ENCODE measurements at places on chromosomes 11 and 22.

DNA sequence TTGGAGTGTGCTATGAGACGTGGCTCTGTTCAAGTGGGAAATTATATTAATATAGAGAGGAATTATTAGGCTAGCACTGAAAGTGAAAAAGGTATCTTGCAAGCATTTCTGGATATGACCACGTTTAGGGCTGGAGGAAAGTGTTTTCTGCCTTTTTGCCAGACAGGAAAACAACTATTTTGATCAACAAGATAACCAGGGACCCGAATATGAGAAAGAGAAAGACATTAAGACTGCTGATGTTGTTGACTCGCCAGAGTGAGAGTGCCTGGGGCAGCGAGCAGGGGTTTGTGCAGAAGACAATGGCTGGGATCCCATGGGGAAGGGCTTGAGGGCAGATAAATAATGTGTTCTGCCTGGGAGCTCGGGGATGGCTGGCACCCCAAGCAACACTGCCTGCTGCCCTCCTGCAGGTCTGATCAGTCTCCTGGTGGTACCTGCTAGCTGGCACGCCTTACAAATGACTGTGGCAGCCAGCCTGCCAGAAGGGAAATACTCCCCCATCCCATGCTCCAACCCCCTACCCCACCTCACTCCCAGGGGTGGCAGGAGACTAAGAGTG is 23.1 kb upstream of the CHST1 start:
- DNase-seq = no peak

DNA sequence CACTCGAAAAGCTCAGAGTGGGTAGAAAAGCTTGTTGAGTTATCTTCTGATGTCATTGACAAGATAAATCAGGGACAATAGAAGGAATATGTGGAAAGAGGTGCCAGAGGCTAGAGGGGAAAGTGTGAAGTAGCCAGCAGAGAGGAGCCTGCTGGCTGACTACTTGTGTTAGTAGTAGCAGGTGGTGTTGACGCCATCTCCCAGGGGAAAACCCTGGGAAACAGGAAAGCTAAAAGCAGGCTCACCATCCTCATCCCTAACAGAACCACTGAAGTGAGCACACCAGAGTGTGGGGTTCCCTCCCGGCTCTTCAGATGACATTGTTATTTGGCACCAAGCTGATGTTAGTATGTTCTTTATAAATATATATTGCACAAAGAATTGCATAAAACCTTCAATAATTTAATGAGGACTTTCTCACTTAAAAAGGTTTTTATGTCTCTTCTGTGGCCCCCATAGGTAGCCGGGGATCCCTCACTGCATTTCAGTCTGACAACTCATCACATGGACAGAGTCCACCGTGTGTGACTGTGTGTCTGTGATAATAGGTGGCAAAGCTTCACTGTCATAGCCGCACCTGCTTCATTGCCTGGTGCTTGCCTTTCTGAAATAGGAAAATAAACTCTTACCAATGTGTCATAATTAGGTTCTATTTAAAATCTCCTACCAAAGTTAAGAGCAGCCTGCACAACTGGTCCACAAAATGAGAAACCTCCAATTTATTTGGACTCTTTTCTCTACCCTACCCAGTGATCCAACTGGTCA is 63.2 kb upstream of the TOP3B start:
- no peak for DNase-seq

GRCh38 chr11:65505466-65506289 is 6.8 kb downstream of the MALAT1 start:
- DNase-seq = no peak

DNA sequence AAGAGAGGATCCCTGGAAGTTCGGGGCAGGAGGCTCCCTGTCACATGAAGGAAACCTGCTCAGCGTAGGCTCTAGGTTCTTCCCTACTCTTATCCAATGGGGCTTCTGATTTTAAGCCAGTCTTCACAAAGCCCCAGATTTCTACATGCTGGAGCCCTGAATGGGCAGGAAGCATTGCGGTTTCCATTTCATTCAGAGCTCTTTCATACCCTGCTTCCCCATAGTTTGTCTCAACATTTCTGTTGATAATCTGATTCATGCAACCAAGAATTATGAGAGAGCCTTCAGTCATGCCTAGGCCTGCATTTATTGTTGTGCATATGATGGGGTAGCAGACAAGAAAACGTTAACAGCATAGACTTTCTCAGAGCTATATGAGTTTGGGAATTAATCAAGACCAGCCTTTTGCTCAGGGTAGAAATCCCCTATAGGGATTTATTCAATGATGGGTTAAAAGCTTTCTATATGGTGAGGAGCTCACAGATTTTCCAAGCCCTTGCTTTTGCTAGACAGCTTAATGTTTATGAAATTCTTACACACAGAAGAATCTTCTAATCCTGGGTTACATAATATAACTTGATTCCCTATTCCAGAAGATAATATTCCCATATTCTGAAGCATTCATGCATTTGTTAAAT is 15.9 kb downstream of the OR51B4 start:
- DNase-seq = no peak

- no peak for DNase-seq
Observed at GRCh38 chr11:76830639-76831327, 29.9 kb upstream of the ACER3 start.

DNA sequence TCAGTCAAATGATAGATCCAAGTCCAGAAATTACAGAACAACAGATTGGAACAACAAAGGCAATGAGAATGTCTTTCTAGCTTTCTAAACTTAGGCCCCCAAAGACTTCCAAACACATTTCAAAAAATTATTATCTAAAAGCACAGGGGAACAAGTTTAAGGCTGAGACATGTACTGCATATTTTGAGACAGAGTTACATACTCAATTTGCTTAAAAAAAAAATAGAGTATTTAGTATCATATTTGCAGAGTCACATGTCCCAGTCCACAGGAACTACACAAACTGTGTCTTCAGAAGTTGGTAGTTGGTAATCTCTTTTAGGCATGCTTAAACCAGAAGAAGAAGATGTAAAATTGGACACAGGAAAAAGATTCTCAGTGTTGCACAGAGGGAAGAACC is 127.2 kb downstream of the MAML2 start:
- no peak for DNase-seq

GRCh38 chr22:35553341-35553740 is 12.7 kb downstream of the RASD2 start:
- DNase-seq = no peak

DNA sequence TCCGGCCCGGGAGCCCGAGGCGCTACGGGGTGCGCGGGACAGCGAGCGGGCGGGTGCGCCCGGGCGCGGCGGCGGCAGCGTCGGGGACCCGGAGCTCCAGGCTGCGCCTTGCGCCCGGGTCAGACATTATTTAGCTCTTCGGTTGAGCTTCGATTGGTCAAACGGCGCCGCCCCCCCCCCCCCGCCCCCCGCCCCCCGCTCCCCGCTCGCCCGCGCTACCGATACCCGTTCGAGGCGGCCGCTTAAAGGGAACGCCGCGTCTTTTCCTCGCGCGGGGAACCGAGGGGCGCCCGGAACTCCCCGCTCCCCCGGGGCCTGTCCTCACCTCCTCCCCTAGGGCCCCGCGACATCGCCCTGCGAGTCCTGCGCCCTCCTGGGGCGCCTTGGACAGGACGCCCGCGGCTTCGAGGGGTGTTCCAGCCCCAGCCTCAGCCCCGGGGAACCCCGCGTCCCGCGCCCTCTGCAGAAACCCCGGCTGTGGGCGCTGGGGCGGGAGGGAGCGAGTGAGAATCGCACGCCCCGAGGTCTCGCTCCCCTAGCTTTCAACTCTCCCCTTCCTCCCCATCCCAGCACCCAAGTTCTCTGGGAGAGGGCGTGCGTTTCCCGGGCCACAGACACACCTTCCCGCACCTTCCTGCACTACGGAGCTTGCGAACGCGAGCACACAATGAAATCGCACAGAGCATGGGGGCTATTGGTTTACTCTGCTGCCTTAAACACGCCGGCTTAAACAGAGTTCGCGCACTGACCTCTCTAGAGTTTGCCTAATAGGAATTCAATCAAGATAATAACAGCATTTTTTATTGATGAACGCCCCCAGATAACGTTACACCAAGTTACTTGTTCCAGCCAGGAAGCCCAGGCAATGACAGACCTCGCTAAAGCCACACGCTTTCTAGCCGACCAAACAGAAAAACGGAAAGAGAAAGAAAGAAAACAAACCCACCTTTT is at the start of gene BDNF:
Gene BDNF, minus strand, starts transcription at position 105 of the 951 bp plus-strand sequence. CDS start 41,891 bp downstream, outside the sequence.
- DNase-seq = peak; percentile 47

- DNase-seq = peak; percentile 60
Observed at GRCh38 chr11:131370090-131370751, at the start of gene NTM. Gene NTM, plus strand, starts transcription at chr11:131370615.

- DNase-seq = no peak
Observed at GRCh38 chr11:112451250-112451649, 190.6 kb upstream of the PLET1 start.

DNA sequence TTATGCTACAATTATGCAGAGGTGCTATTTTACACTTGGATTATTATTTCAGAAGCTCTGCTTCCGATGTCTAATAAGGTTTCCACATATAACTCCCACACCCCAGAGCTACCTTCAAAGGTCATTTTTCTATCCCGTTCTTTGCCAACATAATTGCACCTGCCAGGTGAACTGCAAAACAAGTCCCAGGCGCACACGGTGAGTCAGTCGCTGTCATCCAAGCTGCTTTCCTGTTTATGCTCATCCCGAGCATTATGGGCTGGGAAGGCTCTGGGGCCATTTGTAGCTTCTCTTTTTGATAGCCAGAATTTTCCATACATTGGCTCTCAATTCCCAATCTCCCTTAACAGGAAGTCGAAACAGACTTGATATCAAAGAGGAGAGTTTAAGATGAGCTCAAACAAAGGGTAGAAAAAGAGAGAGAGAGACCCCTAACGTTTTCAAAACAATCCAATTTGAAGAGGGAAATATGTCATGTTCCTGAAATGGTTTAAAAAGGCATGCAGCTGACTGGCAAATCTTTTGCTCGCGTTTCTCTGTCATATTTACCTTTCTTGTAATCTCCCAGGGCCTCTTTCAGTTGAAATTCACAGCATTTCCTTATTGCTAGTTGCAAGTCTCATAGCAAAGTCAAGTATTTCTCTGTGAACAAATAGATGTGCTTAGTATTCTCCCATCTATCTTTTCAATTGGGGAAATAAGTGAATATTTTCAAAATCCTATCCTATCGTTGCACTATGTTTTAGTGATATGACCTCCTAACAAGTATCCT is 815.9 kb downstream of the KCNA4 start:
- no peak for DNase-seq

GRCh38 chr22:50737728-50738648 is at the start of gene ACR:
Gene ACR, plus strand, starts transcription at chr22:50738204. Its CDS starts 32 bp downstream, at chr22:50738236.
- no peak for DNase-seq

- DNase-seq = peak; percentile 70
Observed at GRCh38 chr22:18063306-18063705, 14.5 kb upstream of the PEX26 start.

GRCh38 chr22:32823024-32823730 is 21.7 kb downstream of the TIMP3 start:
- peak; percentile 54 for DNase-seq

GRCh38 chr22:37968452-37969251 is 15.2 kb downstream of the POLR2F start:
- DNase-seq = no peak

GRCh38 chr11:57335023-57335342 is 709 bp downstream of the SSRP1 start:
- DNase-seq = no peak

DNA sequence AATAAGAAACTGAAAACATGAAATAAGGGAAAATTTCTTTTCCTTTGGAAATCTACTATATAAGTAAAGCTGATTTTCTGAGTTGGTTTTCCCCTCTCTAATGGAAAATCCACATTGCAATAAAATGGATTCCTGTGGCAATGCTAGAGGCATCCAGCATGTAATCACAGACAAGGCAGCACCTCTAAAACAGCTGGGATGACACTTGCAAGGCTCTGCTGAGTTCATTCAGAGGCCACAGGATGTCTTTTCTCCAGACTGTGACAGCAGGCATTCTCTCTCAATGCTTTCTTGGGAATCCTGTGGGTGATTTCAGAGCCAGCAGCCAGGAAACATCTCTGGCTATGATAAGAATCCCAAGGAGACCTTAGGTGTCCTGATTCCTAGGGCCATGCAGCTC is 201.3 kb upstream of the BLID start:
- peak; percentile 27 for DNase-seq

- DNase-seq = peak; percentile 83
Observed at GRCh38 chr11:100863080-100863581, 176.0 kb downstream of the ARHGAP42 start.

- no peak for DNase-seq
Observed at GRCh38 chr11:16921019-16921418, 93.2 kb downstream of the PLEKHA7 start.

DNA sequence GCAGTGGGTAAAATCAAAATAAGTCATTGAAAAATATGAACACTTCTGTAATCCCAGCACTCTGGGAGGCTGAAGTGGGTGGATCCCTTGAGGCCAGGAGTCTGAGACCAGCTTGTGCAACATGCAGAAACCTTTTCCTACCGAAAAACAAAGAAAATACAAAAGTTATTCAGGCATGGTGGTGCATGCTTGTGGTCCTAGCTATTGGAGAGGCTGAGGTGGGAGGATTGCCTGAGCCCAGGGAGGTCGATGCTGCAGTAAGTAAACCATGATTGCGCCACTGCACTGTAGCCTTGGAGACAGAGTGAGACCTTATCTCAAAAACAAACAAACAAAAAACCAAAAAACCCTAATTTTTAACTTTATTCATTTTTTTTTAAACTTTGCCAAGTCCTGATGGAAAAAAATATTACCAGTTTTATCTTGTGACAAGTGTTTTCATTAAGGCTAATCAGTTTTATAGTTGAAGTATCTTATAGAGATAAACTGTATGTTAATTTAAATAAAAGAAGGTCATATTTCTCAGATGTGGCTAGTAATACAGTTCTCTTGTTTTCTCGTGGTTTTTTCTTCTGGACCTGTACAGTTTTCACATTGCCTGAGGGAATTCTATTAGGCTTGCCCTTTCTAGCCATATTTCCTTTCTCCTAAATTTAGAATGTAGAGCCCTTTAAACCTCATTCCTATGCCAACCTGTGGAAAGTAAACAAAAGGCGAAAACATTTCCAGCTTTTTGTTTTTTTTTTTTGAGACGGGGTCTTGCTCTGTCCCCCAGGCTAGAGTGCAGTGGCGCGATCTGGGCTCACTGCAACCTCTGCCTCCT is 9.4 kb downstream of the HIPK3 start:
- peak; percentile 74 for DNase-seq

DNA sequence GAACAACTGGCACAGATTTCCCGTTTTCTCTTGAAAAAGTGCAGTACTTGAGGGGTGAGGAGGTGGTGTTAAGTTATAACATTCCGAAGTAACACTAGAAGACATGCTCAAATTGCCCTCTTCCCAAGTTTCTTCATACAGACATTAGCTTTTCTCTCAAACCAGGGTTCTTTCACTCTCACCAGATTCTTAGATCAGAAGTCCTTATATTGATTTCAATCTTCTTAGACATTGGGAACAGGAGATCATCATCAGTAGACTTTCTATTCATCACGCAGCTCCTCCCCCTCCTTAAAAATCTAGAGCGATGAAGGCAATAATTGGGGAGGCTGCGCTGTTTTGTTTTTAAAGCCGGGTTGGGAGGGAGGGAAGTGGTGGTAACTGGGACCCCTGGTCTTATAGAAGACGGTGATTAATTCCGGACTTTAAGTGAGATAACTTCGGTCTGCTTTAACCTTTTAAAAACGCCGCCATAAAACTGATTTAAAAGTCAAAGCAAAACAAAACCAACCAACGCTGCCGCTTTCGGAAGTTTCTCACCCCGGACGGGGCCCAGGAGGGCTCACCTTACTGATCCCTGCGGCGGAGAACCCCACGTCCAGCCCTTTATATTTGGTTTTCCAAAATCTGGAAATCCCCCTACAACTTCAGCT is 665 bp downstream of the USP28 start:
- no peak for DNase-seq

Measured in Daoy (cell line).